ENCODE measurements at places on chromosomes 7 and 10. TPM values are rescaled to one million over a fixed set of nuclear protein-coding genes. Genes with fewer than 3 reads are reported as not detected.

- DNase-seq = no peak
- H3K27ac ChIP-seq = peak overlapping the region; percentile 58
- peaks cover 8% of the 10 kb centered on the region for H3K4me1 ChIP-seq
- peaks cover 17% of the 10 kb centered on the region for H3K27me3 ChIP-seq
- peak overlapping the region; percentile 10 for H3K4me3 ChIP-seq
Observed at GRCh38 chr10:71316786-71317160, 2.3 kb upstream of the SLC29A3 start.

DNA sequence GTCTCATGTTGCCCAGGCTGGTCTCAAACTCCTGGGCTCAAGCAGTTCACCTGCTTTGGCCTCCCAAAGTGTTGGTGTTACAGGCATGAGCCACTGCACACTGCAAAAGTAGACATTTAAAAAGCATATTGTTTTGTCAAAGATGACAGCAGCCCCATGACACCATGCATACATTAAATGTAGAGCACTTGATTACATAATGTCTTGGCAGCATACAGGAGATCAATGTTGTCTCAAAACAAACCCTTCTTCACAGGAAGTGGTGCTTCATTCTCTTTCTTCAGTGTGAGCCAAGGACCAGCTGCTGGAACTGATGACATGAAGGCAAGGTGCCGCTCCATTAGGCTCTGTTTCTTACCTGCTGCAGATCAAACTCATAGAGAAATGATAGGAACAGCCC is 218.4 kb downstream of the KLF6 start:
- peaks cover 5% of the 10 kb centered on the region for H3K27me3 ChIP-seq
- H3K27ac ChIP-seq = no peak overlapping the region
- H3K4me1 ChIP-seq = no peaks in the 10 kb centered on the region
- H3K4me3 ChIP-seq = no peak overlapping the region
- no peak for DNase-seq
- no peaks in the 10 kb centered on the region for H3K36me3 ChIP-seq

DNA sequence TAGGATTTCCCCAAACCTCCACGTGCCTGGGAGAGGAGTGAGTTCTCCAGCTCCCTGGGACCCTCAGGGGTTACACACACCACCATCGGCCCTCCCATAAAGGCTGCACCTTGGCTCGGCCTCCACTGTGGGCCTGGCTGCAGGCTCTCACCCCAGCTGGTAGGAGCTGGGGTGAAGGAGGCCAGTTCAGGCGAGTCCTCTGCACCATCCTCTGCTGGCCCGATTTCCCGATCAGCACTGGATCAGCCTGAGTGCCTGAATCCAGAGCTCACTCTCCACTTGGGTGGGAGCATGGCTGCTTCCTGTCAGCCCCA is 115.1 kb upstream of the RET start:
- H3K27me3 ChIP-seq = peaks cover 17% of the 10 kb centered on the region
- no peak overlapping the region for H3K27ac ChIP-seq
- DNase-seq = no peak
- no peak overlapping the region for H3K4me3 ChIP-seq
- H3K4me1 ChIP-seq = no peaks in the 10 kb centered on the region

GRCh38 chr7:96233528-96234154 is 88.3 kb downstream of the SLC25A13 start:
- peaks cover 4% of the 10 kb centered on the region for H3K4me1 ChIP-seq
- H3K4me3 ChIP-seq = no peak overlapping the region
- no peaks in the 10 kb centered on the region for H3K27me3 ChIP-seq
- peaks cover 27% of the 10 kb centered on the region for H3K36me3 ChIP-seq

GRCh38 chr10:105025092-105025491 is 384.0 kb downstream of the SORCS3 start:
- peaks cover 7% of the 10 kb centered on the region for H3K4me1 ChIP-seq
- no peak overlapping the region for H3K4me3 ChIP-seq
- no peak for DNase-seq

GRCh38 chr7:7786595-7786994 is 68.2 kb upstream of the RPA3 start:
- H3K36me3 ChIP-seq = no peaks in the 10 kb centered on the region
- H3K4me1 ChIP-seq = peaks cover 5% of the 10 kb centered on the region
- DNase-seq = no peak
- no peak overlapping the region for H3K4me3 ChIP-seq
- H3K27ac ChIP-seq = no peak overlapping the region
- no peaks in the 10 kb centered on the region for H3K27me3 ChIP-seq

Gene MLXIPL
- 48.6 TPM for total RNA-seq

DNA sequence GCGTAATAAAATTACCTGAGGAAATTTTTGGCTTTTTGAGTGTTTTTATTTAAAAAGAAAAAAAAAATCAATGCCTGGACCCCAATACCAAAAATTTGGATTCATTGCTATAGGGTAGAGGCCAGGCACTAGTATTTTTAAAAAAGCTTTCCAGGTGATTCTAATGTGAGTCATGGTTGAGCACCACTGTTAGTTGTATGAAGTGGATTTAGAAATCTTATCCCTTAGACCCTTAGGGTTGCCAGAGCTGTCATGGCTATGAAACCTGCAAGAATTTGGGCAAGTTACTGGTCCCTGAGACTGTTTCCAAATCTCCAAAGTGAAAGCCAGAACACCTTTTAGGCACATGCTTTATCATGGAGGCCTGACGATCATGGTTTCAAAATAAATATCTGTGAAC is 262.5 kb downstream of the AHR start:
- H3K4me3 ChIP-seq = no peak overlapping the region
- H3K27ac ChIP-seq = no peak overlapping the region
- H3K36me3 ChIP-seq = no peaks in the 10 kb centered on the region
- no peaks in the 10 kb centered on the region for H3K27me3 ChIP-seq

DNA sequence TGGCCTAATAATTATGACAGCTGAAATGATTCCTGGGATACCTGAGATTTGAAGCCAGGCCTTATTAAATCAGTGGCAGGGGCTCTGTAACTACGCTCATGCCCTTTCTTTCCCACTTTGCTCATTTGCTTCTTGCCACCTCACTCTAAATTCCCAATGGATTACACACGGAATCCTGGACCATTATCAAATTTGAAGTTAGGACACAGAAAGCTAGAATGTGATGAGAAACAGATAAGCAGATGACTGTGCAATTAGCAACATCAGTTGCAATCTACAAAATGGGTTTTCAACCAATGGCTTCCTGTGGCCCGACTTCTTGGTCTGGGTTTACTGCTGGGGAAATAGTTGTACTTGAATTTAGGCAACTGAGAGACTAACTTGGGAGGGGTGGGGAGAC is 374.3 kb downstream of the INHBA start:
- no peaks in the 10 kb centered on the region for H3K4me1 ChIP-seq

DNA sequence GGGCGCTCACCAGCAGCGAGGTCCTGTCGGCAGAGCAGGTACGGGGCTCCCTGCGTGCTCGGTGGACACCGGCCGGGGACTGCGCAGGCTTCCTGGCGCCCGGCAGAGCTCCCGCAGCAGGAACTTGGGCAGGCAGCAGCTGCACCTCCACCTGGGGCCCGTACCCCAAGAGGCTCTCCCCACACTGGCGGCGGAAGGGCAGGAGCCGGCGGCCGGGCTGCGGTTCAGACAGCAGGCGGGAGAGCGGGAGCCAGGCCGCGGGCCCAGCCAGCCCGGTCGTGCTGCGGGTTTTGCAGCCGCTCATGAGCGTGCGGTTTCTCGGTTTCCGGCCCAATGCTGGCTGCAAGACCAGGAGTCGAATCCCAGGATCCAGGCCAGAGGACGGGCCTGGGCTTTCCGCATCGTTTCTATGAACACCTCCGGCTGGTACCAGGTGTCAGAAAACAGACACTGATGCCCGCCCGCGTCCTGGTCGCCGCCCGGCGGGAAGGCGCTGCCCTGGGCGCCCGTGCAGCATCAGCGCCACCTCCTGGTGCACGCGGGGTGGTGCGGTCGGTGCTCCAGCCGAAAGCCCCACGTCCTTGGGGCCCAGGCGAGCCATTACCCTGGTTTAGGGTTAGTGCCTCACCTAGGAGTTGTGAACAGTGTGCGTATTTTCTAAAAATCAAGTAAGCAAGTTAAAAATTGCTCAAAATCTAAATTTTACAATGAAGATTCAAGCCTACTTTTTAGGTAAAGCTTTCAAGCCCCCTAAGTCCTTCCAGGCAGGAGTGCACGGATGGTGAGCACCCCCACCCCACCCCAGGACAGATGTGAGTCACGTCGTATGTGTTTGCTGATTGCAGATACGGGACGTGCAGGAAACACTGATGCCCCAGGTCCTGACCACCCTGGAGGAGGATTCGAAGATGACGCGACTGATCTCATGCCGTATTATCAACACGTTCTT is 47.4 kb upstream of the PRKAR1B start:
- no peak overlapping the region for H3K4me3 ChIP-seq
- H3K27ac ChIP-seq = no peak overlapping the region
- H3K27me3 ChIP-seq = no peaks in the 10 kb centered on the region
- H3K36me3 ChIP-seq = peaks cover 9% of the 10 kb centered on the region
- peak; percentile 67 for DNase-seq

GRCh38 chr7:151565541-151565940 is 45.8 kb upstream of the RHEB start:
- no peak overlapping the region for H3K4me3 ChIP-seq
- no peaks in the 10 kb centered on the region for H3K27me3 ChIP-seq
- H3K36me3 ChIP-seq = peaks cover 16% of the 10 kb centered on the region
- no peak for DNase-seq

Gene NEURL1
- total RNA-seq = 17.6 TPM

DNA sequence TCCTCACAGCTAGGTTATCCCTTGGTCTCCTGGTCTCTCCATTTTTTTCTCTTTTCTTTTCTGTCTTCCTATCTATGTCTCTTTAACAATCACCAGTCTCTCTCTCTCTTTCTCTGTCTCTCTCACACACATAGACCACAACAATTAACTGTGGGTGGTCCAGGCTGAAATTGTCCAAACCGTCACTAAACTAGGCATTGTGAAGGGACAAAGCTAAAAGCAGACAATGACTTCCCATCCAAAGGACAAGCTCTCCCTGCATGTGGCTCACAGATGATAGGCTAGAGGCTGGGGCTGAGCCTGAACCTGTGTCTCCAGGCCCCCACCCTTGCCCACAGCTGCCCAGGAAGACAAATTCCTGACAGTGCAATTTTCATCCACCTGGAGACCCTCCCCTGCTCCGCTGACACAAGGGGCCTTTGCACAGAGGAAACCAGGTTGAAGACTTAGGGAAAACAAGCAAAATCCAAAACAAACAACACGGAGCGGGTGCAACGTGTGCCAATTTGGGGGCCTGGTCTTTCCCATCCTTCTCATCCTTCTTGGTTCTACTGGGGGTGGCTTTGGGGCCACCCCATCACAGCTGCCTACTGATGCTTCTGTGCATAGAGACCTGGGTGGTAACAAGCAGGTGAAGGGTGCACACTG is 755.4 kb downstream of the GRID1 start:
- peaks cover 9% of the 10 kb centered on the region for H3K27me3 ChIP-seq
- no peak overlapping the region for H3K4me3 ChIP-seq
- H3K27ac ChIP-seq = no peak overlapping the region
- H3K4me1 ChIP-seq = no peaks in the 10 kb centered on the region
- no peaks in the 10 kb centered on the region for H3K36me3 ChIP-seq
- DNase-seq = no peak

Gene ORC5
- total RNA-seq = 26.4 TPM

- H3K4me3 ChIP-seq = no peak overlapping the region
- peaks cover 26% of the 10 kb centered on the region for H3K4me1 ChIP-seq
- no peak overlapping the region for H3K27ac ChIP-seq
- no peak for DNase-seq
- no peaks in the 10 kb centered on the region for H3K27me3 ChIP-seq
- H3K36me3 ChIP-seq = no peaks in the 10 kb centered on the region
Observed at GRCh38 chr10:106897719-106898118, 266.8 kb downstream of the SORCS1 start.

DNA sequence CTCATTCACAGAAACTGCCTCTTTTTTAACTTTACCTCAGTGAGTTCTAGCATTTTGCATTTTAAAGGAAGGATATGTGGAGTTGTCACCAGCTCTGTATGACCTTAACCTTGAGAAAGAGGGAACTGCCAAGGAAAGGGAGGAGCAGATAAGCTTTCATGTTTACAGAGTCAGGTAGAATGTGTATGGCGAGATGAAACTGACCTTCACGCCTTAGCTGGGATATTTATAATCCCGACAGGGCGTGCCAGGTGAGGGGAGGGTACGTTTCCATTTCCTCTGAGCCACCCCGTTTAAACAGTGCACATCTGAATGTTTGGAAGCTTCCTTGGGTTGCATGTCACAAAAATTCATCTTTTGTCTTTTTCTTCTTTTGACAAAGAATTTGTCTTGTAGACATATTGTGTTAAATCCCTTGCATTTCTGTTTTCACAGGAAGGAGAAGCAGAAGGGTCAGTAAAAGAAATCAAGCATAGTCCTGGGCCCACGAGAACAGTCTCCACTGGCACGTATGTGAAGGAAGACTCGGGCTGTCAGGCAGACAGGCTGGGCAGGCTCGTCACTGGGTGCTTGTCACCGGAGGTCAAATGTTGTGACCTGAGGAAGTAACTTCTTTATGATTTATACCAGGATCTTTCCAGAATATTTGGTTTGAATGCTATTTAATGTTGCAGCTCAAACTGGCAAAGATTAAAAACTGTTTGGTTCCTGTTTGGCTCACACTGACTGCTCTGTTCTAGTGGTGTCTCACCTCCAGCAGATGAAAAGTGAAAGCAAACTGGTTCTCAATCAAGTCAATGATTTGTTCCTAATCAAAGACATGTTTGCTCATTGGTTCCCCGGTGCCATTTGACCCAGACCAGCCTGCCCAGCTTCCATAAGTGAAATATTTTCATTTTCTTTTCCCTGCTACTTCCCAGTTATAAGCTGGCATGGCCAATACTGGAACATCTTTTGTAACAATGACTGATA is 16.2 kb downstream of the OPTN start:
- no peaks in the 10 kb centered on the region for H3K27me3 ChIP-seq
- H3K27ac ChIP-seq = no peak overlapping the region
- H3K4me1 ChIP-seq = peaks cover 7% of the 10 kb centered on the region
- H3K36me3 ChIP-seq = peaks cover 2% of the 10 kb centered on the region

DNA sequence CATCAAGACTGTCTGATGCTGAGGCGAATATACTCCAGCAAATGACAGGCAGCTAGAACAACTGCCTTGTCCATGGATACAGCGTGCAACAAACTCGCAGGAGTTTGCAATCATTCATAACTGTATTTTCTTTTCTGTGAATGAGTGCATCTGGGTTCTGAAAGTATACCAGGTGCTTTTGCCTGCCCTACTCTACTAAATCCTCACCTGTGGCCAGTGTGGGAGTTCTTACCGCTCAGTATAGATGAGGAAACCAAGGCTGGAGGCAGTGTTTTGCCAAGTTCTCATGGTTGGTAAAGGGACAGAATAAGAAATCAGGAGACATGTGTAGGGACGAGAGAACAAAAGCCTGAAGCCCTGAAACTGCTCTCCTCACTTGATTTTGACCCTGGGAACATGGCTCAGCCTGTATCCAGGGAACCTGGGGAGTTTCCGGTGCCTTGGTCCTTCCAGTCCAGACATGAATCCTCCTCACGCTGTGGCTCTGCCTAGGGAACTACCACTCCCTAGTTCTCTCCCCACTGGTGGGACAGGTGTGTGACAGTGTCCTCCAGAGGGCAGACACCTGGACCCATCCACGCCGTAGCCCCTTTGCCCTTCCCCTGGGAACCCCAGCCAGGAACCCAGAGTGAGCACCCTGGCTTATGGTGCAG is 142.0 kb downstream of the CDH23 start:
- no peak overlapping the region for H3K27ac ChIP-seq
- H3K27me3 ChIP-seq = peaks cover 19% of the 10 kb centered on the region
- H3K4me1 ChIP-seq = peaks cover 2% of the 10 kb centered on the region
- no peak for DNase-seq
- H3K4me3 ChIP-seq = no peak overlapping the region
